NCI-H2081 treated with DMSO at 0.1 percent for 48 hours (cell line): ENCODE measurements at places on chromosomes 13 and 19.

GRCh38 chr19:1017115-1017905 lies 3.6 kb downstream of the TMEM259 start:
- DNase-seq: no peak

GRCh38 chr19:39518975-39519374 lies 4.0 kb downstream of the SELENOV start:
- no peak for DNase-seq

DNA sequence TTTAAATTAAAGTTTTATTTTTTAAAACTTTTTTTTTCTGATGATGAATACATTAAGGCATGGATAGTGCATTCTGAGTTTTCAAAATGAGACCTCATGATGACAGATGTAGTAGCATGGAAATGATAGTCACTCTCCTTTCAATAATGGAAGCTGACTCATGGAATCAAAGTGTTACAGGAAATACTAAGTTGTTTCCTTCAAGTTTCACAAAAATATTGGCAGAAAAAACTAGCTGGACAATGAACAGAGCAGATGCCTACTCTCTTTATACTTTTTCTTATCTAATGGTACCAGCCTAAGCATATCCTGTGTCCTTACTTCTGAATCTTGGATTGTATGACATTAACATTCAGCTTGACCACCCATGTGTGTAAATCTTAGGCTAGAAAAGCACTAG lies 1337.3 kb downstream of the PCDH9 start:
- no peak for DNase-seq

- no peak for DNase-seq
Measured at GRCh38 chr13:75368167-75368566, 113.8 kb downstream of the TBC1D4 start.

- no peak for DNase-seq
Measured at GRCh38 chr13:33994826-33995502, 177.0 kb downstream of the RFC3 start.

GRCh38 chr19:38395381-38396114 lies 7.1 kb downstream of the SPRED3 start:
- DNase-seq: no peak

- DNase-seq: no peak
Measured at GRCh38 chr19:1856698-1857603, 6.4 kb downstream of the KLF16 start.

DNA sequence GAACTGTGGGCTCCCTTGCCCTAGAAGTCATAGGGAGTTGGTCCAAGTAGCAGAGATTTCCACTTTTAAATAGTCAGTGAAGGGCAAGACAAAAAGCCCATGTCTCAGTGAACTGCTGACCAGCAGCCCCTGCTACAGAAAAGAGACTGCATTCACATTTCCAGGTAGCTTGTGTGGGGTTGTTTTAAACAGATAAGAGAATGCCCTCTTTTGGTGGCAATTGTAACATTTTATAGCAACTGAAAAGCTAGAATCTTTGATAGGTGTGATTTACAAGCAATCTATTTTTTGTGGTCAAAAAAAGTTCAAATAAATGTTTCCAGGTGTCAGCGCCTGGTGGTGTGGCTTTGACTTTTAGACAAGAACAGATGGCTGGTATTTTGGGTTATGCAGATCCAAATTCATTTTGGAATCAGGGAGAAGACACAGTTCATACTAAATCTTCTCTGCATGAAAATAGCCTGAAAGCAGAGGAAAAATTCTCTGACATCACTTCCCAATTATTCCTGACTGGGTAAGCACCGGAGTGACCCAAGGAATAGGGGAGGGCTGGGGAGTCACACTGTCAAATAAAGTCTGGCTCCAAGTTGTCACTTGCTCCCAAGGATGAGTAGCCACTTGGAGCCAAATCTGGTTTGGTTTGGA lies 26.2 kb upstream of the GPR12 start:
- DNase-seq: no peak

DNA sequence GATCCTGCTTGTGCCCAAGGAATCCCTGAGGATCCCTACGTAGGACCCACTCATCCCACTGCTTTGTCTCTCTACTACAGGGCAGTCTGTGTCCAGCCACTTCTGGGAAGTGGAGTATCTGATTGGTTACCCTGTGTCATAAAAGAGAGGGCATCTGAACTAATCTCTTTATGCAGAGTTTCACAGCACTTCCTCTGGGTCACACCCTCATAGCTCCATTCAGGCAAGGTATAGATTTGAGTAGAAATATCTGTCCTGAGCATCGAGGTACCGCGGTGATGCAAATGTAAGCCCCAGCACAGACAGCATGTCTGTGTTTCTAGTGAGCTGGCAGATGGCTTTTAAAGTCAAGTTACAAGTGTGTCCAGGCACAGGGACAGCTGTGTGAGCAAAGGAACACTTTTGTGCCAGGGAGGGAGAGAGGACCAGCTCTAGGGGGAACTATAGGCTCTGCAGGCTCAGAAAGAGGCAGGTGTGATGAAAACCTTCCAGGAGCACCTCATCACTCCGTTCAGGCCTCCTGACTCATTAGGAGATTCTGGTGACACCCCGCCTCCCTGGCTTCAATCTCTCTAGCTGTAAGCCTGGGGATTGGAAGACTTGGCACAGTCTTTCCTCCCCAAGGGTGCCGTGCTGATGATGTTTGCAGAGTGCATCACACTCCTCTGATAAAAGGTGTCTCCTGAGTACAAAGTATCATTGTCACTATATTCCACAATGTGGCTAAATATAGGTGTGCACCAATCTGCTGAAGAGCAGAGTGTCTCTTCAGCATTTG lies 84.3 kb upstream of the UBL3 start:
- no peak for DNase-seq

DNA sequence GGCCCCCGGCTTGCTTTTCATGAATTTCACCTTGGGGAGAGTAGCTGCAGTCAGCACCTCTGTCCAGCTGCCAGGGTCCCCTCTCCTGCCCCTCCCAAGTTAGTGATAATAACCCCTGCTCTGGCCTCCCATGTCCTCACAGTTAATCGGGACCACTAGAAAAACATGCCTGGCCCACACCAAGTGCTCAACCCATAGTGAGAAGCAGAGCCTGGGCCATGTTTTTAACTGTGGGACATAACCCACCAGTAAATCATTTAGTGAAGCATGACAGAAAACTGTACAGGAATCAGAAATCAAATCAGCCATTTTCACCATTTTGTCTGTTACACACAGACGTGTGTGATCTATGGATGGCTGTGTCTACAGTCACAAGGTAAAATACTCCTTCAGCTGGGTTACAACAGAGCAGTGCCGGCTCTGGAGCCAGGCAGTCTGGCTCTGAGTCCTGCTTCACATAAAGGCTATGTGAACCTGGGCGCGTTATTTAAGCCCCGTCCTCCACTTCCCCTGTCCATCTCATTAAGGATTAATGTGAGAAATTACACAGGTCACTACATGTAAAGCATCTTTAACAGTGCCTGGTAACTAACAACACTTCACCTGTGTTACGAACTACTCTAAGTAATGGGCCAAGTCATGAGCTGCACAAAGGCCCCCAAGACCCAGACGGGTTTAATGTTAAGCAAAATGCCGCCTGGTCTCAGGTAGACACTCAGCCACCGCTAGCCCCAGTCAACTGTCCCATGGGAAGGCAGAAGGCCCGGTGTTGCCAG lies 7.6 kb upstream of the ECH1 start:
- no peak for DNase-seq

DNA sequence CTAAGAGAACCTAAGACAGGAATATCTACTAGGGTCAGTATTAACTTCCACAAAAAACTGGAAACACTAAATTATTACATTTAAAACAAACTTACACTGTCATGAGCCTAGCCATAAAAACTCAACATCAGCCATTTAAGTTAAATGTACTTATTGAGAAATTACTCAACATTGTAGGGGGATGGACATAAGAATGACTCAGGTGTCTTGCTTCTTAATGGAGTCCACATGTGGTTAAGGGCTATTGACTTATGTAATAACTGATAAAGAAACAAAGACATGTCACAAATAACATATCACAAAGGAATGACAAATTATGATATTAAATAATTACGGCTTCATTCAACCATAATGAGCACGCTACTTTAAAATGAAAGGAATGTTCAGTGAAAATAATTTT lies 36.2 kb downstream of the CLDN10 start:
- no peak for DNase-seq

DNA sequence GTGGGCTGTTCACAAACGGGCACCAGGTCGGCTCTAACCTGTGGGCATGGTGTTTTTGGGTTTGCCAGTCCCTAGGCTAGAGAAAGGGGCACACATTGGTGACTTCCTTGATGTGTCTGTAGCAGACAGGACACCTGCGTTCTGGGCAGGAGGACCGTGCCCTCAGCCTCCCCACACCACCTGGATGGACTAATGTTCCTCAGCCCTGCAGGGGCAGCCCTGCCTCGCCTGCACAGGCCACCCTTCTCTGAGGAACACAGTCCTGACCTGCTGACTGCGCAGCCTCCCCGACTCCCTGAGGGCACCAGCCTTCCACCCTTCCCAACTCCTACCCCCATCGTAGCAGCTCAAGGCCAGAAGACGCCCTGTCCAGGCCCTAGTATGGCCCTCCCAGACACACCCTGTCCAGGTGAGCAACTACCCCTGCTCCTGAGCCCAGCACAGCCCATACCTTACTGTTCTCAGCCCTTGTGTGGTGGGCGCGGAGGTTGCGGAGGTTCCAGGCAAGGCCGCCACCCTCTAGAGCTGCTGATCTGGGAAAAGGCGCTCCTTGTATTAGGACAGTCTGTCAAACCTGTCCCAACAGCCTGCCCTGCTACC lies 55.7 kb downstream of the GGACT start:
- no peak for DNase-seq

DNA sequence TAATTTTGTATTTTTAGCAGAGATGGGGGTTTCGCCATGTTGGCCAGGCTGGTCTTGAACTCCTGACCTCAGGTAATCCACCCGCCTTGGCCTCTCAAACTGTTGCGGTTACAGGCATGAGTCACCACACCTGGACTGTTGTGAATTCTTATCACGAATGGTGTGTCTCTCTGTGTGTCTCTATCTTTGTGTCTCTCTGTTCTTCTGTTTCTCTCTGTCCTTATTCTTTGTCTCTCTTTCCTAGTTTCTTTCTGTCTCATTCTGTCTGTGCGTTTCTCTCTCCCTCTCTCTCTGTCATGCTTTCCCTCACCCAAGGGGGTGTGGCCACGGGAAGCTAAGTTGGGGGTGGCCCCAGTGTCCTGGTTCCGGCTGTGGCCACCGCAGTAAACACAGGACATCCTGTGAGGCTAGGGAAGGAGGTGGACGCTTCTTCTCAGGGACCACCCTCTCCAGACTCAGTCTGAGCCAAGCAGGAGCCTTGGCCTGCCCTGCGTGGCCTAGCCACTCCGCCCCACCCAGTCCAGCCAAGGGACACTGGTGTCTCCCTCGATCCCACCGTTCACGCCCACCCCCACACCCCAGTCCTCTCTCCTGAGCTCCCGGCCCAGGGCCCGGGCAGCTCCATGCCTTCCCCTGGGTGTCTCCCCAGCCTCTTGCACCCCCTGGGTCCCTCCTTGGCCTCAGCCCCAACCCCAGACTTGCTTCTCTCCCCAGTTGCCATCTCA lies 3.9 kb upstream of the PRX start:
- no peak for DNase-seq

GRCh38 chr13:74361274-74361673 lies 227.1 kb upstream of the KLF12 start:
- no peak for DNase-seq
